ENCODE measurements at places on chromosomes 16 and 17. TPM values are rescaled to one million over a fixed set of nuclear protein-coding genes. Genes with fewer than 3 reads are reported as not detected.

Gene HBQ1
- total RNA-seq: 1.6 TPM

Gene KCNJ12
- total RNA-seq: 7.6 TPM

Gene AOC3
- 0.31 TPM for total RNA-seq

Gene HNF1B
- total RNA-seq: 1.1 TPM

Gene P2RX1
- 0.10 TPM for total RNA-seq

- DNase-seq: no peak
Observed at GRCh38 chr17:76510831-76511244, 9.6 kb upstream of the RHBDF2 start.

- DNase-seq: peak; percentile 67
Observed at GRCh38 chr17:7932949-7933348, 943 bp downstream of the CNTROB start.

- DNase-seq: peak; percentile 80
Observed at GRCh38 chr17:49859991-49860953, 12.4 kb upstream of the TAC4 start.

GRCh38 chr17:20797292-20797691 lies 217.8 kb downstream of the CDRT15L2 start:
- DNase-seq: no peak

- DNase-seq: peak; percentile 86
Observed at GRCh38 chr17:10616502-10617119, 40.5 kb downstream of the MYH3 start.

DNA sequence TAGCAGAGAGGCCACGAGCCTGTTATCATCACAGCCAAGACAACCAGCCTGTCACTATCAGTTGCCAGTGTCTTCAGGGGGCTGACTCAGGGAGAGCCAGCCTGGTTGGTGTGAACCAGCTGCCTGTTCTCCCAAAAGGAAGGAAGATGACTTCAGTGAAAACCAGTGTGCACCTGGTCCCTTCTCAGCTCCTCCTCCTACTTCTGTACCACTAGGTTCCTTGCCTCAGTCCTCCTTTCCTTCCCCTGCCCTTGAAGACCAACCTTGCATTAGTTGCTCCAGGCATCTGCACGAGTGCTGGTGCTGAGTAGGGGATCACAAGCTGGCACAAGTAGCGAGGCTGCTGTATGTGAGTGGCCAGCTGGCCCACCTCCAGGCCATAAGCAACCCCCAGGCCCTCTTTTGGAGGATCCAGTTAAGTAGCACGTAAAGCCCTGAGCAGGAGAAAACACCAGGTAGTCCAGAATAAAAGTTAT lies 8.5 kb downstream of the TUBG1 start:
- DNase-seq: no peak

DNA sequence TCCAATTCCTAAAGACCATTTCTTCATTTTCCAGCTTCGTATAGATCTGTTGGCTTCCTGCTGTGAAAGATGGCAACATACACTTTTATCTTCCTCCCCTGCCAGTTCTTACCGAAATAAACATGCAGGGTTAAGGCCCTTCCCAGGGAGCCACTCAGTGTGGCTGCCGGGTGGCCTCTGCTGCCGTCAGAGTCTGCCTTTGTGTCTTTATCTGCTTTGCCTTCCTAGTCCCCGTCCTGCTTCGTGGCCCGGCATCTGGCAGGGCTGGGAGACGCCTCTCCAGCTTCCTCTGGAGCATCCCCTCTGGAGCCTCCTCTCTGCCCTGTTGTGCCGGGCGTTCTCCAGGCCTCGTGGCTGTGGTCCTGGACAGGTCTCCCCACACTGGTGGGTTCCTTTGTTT lies 30.3 kb upstream of the CAPN15 start:
- no peak for DNase-seq

DNA sequence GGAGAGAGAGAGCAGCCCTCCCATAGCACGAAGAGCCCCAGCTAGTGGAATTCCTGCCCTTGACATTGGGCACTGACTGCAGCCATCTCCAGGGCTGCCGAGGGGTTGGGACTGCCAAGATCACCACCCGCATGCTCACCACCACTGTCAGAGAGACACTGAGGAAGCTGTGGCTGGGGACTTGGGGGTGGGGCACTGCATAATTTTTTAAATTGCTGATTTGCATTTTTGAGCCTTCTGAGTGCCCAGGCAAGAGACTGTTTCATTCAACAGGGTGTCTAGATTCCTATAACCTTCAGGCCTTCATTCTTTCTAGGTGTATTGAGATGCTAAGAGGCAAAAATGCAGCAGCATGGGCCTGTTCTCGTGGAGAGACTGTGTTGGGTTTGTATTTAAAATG lies 9.0 kb upstream of the EPX start:
- no peak for DNase-seq

- peak; percentile 89 for DNase-seq
Observed at GRCh38 chr17:2050300-2051060, 4.4 kb upstream of the HIC1 start.

GRCh38 chr17:21505819-21506815 lies 130.0 kb downstream of the KCNJ12 start:
- peak; percentile 54 for DNase-seq

DNA sequence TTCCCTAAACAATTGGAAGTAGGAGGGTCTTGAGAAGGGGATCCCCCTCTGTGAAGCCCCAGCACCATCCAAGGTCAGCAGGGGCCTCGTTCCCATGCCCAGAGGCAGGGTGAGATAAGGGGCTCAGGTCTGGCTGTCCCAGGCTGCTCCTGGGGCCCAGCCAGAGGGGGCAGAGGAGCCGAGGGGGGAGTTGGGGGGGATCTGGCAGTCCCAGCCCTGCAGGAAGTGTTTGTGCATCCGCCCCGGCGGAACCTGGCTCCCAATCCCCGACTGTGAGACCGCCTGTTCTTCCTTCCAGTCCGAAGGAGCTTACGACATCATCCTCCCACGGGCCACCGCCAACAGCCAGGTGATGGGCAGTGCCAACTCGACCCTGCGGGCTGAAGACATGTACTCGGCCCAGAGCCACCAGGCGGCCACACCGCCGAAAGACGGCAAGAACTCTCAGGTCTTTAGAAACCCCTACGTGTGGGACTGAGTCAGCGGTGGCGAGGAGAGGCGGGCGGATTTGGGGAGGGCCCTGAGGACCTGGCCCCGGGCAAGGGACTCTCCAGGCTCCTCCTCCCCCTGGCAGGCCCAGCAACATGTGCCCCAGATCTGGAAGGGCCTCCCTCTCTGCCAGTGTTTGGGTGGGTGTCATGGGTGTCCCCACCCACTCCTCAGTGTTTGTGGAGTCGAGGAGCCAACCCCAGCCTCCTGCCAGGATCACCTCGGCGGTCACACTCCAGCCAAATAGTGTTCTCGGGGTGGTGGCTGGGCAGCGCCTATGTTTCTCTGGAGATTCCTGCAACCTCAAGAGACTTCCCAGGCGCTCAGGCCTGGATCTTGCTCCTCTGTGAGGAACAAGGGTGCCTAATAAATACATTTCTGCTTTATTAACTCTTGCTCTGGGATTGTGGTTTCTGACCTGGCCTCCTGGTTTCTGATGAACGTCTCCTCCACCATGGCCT lies 14.9 kb downstream of the GPRC5C start:
- peak; percentile 69 for DNase-seq

GRCh38 chr17:69492410-69493071 lies 78.0 kb downstream of the MAP2K6 start:
- DNase-seq: peak; percentile 25

GRCh38 chr17:9299695-9300094 lies 275.9 kb downstream of the STX8 start:
- DNase-seq: no peak

GRCh38 chr17:17144916-17145665 lies 61.0 kb downstream of the PLD6 start:
- DNase-seq: no peak

GRCh38 chr17:7383742-7384488 lies 3.0 kb downstream of the TNK1 start:
- DNase-seq: peak; percentile 99

GRCh38 chr17:30534298-30534697 lies 57.1 kb downstream of the GOSR1 start:
- no peak for DNase-seq

- peak; percentile 32 for DNase-seq
Observed at GRCh38 chr16:74034862-74035261, 261.8 kb upstream of the PSMD7 start.

- DNase-seq: no peak
Observed at GRCh38 chr16:78113258-78113657, 13.8 kb downstream of the WWOX start.

DNA sequence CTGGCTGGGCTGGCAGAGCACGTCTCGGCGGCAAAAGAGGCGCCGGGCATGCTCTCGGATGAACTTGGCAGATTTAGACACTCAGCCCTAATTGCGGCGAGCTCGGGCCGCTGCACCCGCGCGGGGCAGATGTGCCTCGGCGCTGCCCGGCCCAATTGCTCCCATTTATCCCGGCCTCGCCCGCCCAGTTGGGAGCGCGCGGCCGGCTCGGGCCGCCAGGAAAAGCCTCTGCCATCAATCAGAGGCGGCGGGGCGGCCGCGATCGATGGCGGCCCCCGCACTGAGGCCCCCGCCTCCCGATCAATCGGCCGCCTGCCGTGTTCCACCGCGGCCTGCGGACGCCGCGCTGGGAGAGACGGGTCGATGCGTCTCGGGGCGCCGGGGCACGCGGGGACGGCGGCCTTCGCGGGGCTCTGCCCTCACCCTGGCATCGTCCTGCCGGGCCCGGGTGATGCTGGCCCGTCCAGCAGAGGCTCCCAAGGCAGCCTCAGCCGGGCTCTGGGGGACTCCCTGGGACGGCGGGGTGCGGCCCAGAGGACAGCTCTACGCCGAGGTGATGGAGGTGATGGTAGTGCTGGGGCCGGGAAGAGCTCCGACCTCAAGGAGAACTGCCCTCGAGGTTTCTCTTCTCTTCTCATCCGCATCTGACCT lies 200.9 kb upstream of the N4BP1 start:
- DNase-seq: peak; percentile 85

DNA sequence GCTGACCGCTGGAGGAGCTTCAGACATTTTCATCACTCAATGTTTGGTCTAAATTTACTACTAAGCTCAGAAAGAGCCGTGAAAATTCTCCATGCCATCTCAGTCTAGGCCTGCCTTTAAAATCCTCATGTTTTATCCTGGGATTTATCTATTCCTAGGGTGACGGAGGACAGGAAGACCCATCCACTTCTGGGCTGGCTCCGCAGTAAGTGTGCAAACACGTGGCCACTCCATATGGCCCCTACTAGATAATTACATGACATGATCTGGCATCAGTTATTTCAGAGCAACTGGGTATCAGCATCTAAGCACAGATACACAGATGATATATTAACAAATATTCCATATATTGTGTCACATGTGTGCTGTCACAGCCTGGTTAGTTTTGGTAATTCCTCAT lies 77.8 kb upstream of the HS3ST4 start:
- DNase-seq: no peak

DNA sequence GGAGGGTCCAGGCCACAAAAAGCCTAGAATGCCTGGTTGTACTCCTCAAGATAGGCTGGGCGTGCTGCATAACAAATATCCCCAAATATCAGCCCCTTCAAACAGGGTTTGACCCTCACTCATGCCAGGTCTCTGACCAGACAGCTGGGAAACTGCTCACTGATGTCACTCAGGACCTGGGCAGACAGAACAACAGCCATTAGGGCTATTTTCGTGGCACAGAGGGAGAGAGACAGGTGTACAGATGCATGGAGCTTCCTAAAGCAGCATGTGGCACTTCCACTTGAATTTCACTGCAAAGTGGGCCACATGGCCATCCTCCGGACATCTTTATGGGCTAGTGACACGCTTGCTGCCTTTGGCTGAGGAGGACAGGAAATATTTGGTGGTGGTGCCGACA lies 73.1 kb downstream of the SREBF1 start:
- no peak for DNase-seq

- peak; percentile 71 for DNase-seq
Observed at GRCh38 chr16:49755313-49755620, 100.6 kb downstream of the ZNF423 start.

GRCh38 chr17:17440938-17441675 lies 35.7 kb upstream of the MED9 start:
- no peak for DNase-seq

DNA sequence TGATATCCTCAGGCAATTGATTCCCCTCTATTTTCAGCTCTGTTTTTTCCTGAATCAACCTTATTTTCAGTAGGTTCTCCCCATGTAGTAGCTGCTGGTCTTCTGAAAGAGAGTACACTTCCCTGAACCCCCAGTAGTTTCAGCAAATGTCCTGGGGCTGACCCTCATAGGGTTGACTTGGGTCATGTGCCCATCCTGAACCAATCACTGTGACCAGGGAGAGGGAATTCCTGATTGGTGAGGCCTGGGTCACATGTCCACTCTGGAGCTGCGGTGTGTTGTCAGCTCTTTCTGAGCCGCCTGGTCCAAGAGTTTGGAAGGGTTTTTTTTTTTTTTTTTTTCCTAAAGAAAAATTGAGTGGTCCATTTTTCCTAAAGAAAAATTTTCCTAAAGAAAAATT lies 8.3 kb upstream of the ZKSCAN2 start:
- DNase-seq: no peak

- DNase-seq: no peak
Observed at GRCh38 chr16:8915722-8916301, 33.7 kb downstream of the LITAFD start.

DNA sequence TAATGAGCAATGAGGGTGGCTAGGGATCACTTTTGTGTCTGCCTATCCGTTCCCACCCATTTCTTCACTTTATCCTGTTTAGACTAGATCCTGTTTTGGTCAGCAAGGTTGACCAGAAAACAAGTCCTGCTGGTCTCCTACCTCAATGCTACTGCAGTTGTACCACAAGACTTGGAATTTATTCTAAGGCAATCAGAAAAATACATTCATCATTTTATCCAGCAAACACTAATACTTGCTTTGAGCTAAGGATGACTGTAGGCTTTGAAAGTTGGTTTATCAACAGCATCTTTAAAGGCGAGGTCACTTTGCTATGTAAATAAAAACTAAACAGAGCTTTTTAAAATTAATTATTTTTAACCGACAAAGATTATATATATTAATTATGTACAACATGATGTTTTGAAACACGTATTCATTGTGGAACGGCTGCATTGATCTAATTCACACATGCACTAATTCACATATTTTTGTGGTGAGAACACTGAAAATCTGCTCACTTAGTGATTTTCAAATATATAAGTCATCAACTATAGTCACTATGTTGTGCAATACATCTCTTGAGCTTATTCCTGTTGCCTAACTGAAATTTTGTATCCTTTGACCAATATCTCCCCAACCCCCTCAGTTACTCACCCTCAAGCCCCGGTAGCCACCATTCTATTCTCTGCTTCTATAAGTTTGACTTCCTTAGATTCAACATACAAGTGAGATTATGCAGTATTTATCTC lies 125.9 kb upstream of the HS3ST3A1 start:
- no peak for DNase-seq
